Activated T-cell treated with anti-CD3 and anti-CD28 coated beads for 4 hours (primary cell): ENCODE measurements at places on chromosomes 2 and 18.

- no peak for DNase-seq
Observed at GRCh38 chr18:33871363-33872025, 293.5 kb downstream of the ASXL3 start.

DNA sequence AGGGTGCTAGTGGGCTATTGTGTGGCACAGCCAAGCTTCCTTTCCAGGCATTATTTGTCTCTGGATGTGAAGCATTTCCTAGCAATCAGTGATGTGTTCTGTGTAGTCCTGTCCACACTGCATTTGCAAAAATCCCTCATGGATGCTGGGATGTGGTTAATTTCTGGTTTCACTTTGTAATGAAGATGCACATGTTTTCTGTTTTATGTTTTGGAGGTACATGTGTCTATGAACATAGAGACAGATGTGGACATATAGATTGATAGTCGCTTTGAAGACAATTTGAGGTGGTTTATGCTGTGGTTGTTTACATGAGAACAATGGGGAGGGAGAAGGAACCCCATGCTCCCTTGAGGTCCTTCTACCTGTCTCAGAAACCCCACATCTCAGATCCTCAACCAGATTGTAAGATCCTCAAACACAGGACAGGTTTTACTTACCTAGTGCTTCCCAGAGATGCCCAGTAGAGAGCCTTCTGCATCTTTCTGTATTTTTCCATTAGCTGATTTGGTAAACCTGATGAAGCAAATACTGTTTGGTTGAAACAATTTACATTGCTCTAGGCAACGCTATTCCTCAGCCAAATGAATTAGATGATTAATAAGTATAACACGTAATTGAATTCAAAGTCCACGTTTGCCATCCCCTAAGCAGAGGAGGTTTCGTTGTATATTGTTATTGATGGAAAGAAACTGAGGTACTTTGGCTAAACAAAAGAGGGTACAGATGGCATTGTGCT, 204.4 kb downstream of the SPP2 start:
- no peak for DNase-seq

DNA sequence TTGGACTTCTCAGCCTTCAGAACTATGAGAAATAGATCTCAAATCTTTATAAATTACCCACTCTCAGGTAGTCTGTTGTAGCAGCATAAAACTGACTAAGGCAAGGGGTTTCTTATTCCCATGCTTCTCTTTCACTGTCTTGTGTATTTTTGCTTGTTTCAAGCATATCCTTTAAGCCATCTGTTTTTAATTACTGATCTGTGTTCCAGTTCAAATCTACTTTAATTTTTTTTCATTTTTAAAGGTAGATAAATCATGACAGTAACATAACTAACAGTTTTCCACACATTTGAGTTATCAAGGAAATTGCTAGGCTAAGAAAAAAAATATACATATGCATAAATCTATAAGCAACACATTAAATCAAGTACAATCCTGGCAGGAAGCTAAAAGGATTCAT, 317.9 kb upstream of the TNP1 start:
- no peak for DNase-seq

GRCh38 chr18:46169464-46169941, 65.3 kb downstream of the HAUS1 start:
- no peak for DNase-seq

- DNase-seq = no peak
Observed at GRCh38 chr2:13414897-13415296, 698.2 kb downstream of the TRIB2 start.

- DNase-seq = no peak
Observed at GRCh38 chr18:52995875-52996274, 655.9 kb downstream of the DCC start.

- no peak for DNase-seq
Observed at GRCh38 chr2:31387850-31388249, 26.7 kb downstream of the XDH start.

GRCh38 chr2:178108176-178108575, 4.1 kb upstream of the RBM45 start:
- no peak for DNase-seq

DNA sequence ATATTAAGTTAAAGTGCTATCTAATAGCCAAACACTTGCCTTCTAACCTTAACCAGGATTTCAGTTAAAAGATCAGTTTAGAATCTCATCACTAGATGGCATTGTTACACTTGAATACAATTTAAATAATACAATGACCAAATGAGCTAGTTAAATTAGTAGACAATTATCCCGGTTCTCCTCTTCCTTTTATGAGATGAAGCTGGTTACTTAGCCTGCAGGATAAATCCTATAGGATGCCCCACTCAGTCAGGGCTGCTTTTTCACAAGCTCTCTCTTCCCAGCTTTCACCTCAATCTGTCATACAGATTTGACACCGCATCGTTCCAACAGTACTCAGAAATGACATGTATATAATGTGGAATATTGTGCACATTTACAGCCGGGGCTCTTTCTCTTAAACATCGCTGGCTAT, 678.8 kb downstream of the KCNJ3 start:
- DNase-seq = no peak

DNA sequence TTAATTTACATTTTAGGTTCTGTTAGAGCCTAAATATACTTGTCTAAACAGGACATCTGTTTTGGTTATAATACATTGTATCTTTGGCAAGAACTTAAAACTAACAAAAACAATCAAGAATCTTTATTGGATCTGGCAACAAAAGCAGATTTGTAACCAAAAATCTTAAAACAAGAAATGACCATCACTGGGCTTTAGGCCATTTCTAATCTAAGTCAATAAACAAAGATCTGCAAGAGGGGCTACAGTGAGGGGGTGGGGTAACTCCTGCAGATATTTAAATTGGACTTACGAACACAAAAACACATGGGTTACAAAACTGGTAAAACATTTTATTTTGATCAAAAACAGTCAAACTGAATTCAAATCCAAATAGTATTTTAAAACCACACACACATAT, 77.3 kb downstream of the SRBD1 start:
- DNase-seq = no peak

- DNase-seq = no peak
Observed at GRCh38 chr2:240810621-240811020, 9.4 kb downstream of the KIF1A start.

- no peak for DNase-seq
Observed at GRCh38 chr18:11553098-11553940, 56.1 kb upstream of the SLC35G4 start.

GRCh38 chr2:138026111-138027020, 62.1 kb downstream of the HNMT start:
- no peak for DNase-seq

GRCh38 chr18:36454245-36454644, 156.7 kb downstream of the FHOD3 start:
- no peak for DNase-seq

GRCh38 chr2:143284087-143284675, 155.0 kb downstream of the ARHGAP15 start:
- DNase-seq = peak; percentile 17

- no peak for DNase-seq
Observed at GRCh38 chr2:35585972-35586371, 769.6 kb upstream of the CRIM1 start.

DNA sequence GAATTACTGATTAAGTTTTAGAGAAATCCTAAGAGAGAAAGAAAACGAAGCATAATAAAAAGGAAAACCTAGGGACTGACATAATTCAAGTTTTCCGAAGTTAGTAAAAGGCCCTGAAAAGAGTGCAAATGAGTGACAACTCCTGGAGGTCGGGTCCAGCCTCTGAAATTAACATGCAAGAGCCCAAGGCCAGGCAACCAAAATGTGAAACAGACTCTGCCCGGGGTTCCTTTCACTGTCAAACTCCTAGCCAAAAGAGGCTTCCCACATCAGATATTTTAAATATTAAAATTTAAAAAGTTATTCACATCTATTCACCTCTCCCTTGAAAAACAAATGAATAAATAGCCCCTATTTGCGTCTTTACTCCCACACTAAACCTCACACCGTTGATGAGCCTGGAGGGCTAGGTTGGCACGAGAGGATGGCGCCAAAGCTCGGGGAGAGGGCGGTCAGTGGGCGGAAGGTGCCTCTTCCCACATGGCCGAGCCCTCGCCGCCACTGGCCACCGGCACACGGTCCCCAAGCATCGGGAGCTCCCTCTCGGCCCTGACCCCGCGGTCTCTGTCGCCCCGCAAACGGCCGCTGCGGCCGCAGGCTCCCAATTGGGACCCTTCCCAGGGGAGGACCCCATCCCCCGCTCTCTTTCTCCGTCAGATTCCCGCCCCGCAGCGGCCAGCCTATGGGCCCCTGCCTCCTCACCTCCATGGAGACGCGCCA, 630 bp downstream of the PPM1G start:
- DNase-seq = no peak

DNA sequence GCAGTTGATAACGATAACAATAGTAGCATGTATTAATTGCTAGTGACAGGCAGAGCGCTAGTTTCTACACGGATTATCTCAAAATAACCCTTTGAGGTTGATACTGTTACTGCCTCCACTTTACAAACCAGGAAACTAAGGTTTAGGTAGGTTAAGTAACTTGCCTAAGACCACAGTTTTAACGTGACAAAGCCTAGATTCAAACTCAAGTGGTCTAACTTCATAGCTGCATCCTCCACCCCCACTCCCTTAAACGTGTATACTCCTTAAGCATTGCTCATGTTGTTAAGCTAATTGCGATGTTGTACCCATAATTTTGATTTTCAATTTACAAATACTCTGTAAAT, 1.2 kb downstream of the ME2 start:
- no peak for DNase-seq

DNA sequence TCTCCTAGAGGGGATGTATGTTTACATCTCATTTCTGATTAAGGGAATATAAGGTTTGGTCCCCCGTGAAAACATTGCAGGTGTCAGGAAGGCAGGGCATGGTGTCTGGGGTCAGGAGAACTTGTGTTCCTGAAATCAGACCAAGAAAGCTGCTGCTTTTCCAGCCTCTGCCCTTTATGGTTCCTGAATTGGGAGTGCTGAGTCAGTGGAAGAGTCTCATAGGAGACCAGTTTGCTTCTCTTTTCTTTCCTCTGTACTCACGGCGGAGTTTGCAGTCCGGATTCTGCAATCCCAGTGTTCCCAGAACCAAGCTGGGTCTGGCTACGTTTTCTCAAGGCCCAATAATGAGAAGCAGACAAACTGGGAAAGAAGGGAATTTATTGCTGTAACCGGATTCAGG, 5.1 kb upstream of the MARCO start:
- no peak for DNase-seq

- no peak for DNase-seq
Observed at GRCh38 chr2:222842491-222843174, 18.2 kb upstream of the ACSL3 start.

DNA sequence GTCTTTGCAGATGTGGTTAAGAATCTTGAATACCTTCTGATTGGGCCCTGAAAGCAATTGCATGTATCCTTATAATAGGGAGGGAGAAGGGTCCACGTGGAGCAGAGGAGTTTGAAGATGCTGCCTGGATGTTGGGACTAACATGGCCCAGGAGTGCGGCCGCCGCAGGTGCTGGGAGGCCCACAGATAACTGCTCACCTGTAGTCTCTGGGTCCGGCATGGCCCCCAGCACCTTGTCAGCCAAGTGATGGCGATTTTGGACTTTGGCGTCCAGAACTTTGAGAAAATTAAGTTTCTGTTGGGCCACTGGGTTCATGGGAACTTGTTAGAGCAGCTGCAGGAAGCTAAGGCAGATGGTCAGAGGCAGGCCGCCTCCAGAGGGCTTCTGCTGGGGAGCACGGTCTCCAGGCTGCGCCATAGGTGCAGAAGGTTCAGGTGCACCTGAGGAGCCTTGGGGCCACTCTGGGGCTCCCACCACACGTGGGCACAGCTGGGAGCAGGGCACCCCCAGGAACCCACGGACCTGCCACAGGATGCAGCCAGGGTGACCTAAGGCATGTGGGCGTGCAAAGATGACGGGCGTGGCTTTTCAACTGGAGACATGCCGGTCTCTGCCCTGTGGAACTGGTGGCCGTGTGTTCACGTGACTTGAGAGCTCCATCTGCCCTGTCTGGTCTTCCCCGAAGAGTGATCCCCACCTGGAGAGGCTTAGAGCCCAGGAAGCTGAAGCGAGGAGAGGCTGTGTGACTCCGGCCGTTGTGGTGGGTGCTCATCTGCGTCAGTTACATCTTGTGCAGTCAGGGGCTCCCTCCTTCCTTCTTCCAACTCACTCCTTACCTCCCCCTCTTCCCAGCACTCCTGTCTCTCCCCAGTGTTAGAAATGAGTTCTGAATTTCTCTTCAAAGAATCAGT, 277.3 kb downstream of the AGAP1 start:
- no peak for DNase-seq

DNA sequence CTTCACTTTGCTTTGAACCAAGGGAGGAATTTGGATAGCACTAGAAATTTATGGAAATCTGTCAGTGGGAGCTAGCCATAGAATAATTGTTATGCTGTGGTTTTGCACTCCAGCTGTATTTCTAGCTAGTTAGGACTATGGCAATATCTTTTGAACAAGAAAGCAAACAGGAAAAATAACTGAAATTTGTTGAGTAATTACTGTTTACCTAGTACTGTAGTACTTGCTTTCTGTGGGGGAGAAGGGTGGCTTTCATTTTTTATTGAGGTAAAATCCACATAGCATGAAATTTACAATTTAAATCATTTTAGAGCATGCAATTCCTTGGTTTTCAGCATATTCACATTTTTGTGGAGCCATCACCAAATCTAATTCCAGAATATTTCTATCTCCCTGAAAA, 28.4 kb downstream of the MBD5 start:
- DNase-seq = no peak

DNA sequence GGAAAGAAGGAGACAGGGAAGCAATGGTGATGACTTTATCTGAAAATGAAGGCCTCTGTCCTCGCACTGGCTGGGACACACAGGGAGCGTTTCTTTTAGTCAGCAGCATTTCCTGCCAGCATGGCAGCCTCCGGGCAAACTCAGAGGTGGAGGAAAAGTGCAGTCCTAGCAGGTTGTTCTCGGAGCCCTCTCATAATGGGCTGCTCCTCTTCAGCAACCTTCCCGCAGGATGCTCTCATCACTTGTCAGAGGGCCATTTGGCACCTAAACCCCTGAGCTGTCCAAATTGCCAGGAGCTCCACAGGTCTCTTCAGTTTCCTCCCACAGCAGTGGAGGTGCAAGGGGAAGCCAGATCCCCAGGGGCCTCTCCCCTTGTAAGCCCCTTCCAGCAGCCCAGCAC, 6.2 kb downstream of the STK39 start:
- DNase-seq = no peak

DNA sequence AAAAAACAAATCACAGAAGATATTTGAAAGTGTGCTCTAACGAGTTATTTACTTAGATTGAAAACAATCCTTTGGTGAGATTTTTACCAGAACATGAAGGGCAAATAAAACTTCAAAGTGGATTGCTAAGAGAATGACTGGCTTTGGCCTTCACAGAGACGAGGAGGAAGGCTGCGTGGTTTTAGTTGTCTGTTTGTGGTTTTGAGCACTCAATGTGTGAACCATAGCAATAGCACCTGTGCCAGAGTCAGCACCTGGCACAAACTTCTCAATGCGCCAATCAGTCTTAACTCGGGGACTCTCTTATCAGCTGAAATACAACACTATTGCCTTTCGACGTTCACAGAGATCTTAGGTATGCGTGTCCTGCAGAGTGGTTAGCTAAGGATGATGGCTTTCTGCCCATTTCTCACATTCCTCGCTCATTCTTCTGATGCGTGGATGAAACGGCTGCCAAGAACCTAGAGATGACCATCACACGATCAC, 70.0 kb downstream of the MBP start:
- DNase-seq = no peak

- no peak for DNase-seq
Observed at GRCh38 chr2:231922311-231923009, 3.7 kb downstream of the NPPC start.

- no peak for DNase-seq
Observed at GRCh38 chr18:53603276-53603675, 621.2 kb downstream of the MBD2 start.
